Stimulated activated CD4-positive, alpha-beta T cell treated with anti-CD3 and anti-CD28 coated beads, Interleukin-4, amount 100 ng/mL, for 48 hours (primary cell): ENCODE measurements at places on chromosomes 11 and 22.

GRCh38 chr11:109728056-109728455, 306.1 kb downstream of the C11orf87 start:
- no peak for DNase-seq

GRCh38 chr11:68092411-68092810, 28.8 kb downstream of the CHKA start:
- DNase-seq, result no peak

GRCh38 chr11:69298267-69299022, 4.5 kb downstream of the MYEOV start:
- DNase-seq, result peak; percentile 14

DNA sequence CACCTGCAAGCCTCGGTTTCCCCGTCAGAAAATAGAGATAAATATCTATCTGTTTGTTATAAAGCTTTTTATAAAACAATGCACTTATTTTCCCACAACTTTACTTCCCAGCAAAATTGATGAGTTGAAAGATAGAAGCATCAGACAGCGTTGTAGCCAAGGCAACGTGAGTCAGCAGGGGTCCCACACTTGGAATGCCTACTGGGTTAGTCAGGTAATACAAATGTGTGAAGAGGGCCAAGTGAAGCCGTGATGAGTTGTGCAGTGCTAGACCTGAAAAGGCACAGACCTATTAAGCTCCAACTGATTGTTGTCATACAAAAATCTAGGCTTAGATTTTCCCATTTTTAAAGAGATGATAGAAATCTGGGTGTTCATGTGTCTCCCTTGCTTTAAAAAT, 118.7 kb downstream of the PGR start:
- DNase-seq, result no peak

- DNase-seq, result no peak
Observed at GRCh38 chr22:50306753-50307749, at the start of gene PLXNB2. Gene PLXNB2, minus strand, starts transcription at chr22:50307646. Its CDS starts 17,062 bp downstream, at chr22:50290584.

DNA sequence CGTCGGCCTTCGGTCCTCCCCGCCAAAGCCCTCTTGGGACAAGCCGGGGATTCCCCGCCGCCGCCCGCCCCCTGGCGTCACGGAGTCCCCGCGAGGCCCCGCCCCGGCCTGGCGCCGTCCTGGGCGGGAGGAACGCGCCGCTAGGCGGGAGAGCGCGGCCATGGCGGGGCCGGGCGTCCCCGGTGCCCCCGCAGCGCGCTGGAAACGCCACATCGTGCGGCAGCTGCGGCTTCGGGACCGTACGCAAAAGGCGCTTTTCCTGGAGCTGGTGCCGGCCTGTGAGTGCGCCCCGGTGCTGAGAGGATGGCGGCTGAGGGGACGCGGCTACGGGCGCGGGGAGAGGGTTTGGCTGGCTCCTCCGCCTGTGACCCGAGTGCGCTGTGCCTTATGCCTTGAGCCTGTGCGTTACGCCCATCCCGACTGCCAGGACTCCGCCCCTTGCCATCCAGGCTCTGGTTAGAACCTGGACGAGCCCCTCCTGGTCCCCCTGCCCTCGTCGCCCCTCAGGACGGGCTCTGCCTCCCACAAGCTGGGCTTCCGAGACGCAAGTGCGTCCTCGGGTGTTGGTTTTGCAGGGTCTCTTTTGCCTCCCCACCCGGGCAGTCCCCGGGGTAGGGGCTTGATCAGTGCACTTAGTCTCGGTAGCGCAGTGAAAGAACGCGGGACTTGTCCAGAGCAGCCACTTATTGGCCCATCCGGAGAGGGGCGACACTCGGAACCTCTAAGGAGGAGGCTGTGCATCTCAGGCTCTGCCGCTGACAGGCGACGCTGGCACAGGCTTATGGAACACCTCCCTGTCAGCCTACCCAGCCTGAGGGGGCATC, at the start of gene ATG16L2:
Gene ATG16L2, plus strand, starts transcription at position 126 of the 824 bp plus-strand sequence. Its CDS starts 35 bp downstream, at position 161.
- DNase-seq, result peak; percentile 87
